ENCODE measurements at places on chromosomes 1 and 21. TPM values are rescaled to one million over a fixed set of nuclear protein-coding genes. Genes with fewer than 3 reads are reported as not detected.

Gene NUF2
- 13.5 TPM for polyA plus RNA-seq

Gene TMEM125
- polyA plus RNA-seq, result not detected

Gene NECTIN4
- polyA plus RNA-seq, result 0.54 TPM

Gene LRRIQ3
- not detected for polyA plus RNA-seq

Gene EPS8L3
- not detected for polyA plus RNA-seq

Gene ADARB1
- 18.7 TPM for polyA plus RNA-seq
